ENCODE measurements at places on chromosomes 2 and 18.

GRCh38 chr2:191483117-191483516 is 194.8 kb upstream of the NABP1 start:
- no peak for DNase-seq

GRCh38 chr2:164430166-164430783 is 191.0 kb downstream of the GRB14 start:
- no peak for DNase-seq

- DNase-seq: no peak
These were observed 463 bp upstream of the ALPP start for GRCh38 chr2:232377841-232378734.

DNA sequence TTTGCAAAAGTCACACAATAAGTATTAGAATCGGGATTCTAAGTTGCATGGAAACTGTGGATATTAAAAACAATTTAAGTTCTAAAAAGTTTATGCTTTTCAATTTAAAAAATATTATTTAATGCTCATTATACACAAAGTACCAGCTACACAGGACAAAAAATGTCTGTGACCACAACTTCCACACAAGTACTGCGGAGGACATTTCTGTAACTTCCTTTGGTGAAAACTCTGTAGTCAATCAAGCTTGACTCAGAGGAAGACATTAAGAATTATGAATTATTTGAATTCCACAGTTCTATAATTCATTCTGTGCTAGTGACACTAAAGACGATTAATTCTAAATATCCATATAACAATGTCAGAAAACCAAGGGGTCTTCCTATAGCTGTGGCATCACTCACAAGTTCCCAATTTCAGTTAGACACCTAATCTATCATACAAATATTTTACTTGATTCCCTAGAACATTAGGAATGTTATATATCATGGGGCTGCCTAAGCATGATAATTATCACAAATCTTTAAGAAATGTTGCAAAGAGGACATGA is 120.5 kb downstream of the AFF3 start:
- no peak for DNase-seq

GRCh38 chr2:137178951-137179377 is 413.6 kb downstream of the THSD7B start:
- DNase-seq: no peak

DNA sequence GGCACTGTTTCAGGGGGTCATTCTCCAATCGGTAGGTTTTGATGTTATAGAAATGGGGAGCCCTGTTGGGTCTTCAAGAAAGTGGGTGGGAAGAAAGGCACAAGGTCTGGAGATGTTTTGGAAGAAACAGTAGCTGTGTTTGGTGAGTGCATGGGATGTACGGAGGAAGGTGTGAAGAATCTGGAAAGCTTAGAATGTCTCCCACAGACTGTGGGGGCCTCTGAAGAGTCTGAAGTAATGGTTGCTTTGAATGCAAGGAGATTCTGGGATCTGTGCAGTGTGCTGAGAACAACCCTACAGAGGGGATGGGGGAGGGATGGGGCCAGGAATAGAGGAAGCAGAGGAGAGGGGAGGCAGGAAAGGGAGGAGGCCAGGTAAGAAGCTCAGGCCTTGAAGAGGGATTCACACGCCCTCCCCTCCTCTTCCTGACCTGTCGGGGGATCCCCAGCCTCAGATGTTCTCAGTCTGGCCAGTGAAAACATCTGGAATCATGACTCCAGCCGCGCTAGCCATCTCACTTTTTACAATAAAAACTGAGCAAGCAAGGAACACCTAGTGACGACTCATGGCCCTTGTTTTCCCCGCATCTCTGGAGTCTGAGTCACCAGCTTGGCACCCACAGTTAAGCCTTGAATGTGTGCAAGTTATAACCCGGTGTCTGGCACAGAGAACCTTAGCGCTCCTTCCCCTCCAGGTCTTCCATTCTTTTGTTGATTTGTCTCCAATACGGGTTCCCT is 74.2 kb downstream of the SH3BP4 start:
- DNase-seq: no peak

DNA sequence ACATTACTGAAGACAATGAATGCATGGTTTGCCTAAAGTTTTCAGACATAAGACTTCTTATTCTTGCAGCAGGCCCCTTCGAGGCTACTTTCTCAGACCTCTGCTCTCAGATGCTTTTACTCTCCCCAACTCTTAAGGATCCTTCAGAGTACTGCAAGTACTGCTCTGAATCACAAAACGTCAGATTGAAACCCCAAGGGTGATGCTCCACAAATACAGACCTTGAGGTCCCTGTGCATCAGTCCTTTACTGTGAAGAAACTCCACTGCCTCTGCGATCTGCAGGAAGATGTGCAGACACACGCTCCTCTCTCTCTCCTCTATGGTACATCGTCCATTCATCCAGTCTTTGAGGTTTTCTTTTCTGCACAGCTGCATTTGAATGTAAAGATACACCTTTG is 52.8 kb downstream of the EIF2AK3 start:
- DNase-seq: no peak

DNA sequence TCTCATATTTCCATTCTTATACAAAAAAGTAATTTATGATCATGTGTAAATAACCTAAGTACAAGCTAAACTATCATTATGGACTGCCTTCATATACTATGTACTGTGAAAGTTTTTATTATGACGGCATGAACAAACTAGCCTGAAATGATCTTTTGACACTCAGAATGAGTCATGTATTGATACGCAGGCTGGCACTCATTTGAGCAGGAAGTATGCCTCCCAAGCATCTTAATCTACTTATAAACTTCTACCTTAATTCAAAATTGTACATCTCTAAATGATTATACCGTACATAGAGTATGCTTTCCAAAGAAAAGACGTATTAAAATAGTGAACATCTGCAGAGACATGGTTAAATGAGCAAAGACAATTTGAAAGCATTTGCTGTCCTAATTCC is 207.1 kb upstream of the SPOPL start:
- DNase-seq: no peak

DNA sequence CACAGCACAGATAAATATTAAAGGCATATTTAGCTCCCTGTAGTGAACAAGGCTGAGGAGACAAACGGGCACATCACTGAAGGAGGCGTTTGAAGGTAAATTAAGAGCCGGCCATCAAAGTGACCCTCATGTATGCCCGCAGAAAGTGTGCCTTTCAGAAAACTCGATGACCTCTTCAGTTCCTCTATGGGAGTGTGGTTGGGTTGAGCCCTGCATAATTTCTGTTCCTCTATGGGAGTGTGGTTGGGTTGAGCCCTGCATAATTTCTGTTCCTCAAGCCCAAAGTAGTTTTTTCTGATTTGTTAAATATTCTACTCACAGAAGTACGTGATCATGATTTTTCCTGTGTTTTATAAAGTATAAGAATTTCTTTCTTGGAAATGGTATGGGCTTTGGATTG is 568.5 kb downstream of the TSN start:
- no peak for DNase-seq

DNA sequence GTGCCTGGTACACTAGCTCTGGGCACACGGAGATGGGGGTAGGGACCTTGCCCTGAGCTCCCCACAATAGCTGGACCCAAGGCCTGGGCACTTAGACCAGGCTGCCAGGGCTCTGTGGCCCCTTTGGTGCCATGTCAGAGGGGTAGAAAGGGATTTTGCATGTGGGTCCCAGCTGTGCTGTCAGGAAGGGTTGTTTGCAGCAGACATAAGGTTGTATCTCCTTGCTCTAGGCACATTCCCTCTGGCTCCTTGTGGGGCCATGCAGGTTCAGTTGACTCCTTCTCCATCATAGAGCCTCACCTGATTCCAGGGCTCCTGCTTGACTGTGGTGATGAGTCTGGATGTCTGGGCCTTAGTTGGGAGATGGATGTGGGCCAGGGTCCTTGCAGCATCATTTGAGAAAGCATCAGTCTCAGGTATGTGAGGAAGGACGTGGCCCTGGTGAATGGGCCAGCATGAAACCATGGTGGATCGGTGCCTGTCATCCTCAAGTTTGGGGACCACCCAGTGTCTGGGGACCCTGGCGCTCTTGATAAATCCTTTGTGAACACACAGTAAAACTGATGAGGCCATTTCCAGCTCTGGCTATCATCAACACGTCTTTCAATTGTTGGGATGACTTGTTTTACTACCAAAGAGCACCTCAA is 461.9 kb upstream of the HS6ST1 start:
- DNase-seq: no peak

DNA sequence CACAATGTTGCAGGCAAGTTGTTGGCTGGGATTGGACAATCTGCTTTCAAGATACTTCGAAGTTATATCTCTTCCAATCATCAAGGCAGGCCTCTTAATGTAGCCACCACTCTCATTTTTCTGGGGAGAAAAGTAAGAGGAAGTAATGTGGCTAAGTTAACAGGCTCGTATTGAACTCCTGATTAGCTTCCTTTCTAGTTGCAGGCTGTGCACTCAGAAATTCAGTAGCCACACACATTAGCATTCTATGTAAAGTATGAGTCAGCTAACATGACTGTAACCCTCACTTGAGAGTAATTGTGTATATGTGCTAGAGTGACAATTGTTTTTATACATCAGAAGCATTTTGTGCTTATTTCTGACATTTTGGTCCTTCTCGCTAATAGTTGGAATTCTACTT is 3.3 kb downstream of the TWSG1 start:
- peak; percentile 12 for DNase-seq

GRCh38 chr18:32542221-32542798 is 71.6 kb upstream of the GAREM1 start:
- no peak for DNase-seq

DNA sequence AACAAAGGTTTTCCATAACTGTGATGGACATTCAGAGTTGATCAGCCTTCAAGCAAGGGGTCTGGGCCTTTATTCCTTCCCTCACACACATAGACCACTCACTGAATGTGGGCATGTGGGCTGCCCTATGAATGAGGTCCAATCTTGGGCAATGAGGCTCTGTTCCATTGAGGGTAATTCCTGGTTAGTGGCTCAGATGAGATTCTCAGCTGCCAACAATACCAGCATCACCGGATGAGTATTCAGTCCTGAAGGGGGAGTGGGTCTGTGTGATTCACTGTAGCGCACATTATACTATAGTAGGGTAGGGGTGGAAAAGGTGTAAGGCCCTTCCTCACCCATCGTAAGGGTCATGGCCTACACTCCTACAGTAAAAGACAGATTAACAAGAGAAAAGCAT is 9.9 kb upstream of the PARD3B start:
- DNase-seq: no peak

- no peak for DNase-seq
These were observed 158.5 kb downstream of the LAMA1 start for GRCh38 chr18:6959110-6959509.

GRCh38 chr2:239159476-239159911 is 241.3 kb downstream of the HDAC4 start:
- no peak for DNase-seq

DNA sequence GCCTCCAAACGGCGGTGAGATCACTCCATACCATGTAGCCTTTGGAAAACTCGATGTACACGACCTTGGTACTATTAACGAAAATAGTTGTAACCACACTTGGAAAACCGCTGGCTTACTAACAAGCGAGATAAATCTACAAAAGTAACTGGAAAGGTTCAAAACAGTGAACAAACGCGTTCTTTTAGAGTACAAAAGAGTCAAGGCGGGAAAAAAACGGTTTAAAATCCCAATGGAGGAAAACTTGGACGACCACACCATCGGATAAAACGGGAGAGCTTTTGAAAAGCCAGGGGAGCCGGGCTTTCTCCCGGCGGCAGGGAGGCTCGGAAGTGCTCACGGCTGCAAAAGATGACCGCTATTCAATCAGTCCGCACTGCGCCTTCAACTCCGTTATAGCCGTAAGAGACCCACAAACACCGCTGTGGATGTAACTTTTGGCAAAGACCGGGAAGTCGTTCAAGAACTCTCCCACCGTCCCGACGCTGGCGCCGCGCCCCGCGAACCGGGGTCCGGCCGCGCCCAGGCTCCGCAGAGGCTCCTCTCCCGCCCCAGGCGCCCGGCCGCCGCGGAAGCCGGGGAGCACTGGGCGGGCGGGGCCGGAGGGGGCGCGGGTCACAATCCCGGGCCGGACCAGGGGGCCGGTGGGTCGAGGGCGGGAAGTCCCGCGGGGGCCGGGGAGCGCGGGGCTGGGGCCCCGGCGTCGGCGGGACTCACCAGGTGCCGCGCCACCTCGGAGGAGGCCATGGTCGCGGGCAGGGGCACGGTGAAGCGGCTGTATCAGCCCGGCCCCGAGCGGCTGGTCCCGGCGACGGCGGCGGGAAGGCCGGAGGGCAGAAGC is 465 bp downstream of the SEPTIN10 start:
- DNase-seq: no peak

GRCh38 chr2:11175293-11175795 is 20.1 kb downstream of the SLC66A3 start:
- DNase-seq: no peak

DNA sequence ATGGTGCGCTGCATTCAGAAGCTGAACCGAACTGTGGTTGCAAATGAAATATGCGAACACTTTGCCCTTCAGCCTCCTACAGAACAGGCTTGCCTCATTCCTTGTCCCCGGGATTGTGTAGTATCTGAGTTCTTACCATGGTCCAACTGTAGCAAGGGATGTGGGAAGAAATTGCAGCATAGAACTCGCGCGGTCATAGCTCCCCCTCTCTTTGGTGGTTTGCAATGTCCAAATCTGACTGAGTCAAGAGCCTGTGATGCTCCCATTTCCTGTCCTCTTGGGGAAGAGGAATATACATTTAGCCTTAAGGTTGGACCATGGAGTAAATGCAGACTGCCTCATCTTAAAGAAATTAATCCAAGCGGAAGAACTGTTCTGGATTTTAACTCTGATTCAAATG is 291.4 kb downstream of the THSD7B start:
- no peak for DNase-seq

- no peak for DNase-seq
These were observed 48.2 kb downstream of the KCMF1 start for GRCh38 chr2:85019121-85019520.

DNA sequence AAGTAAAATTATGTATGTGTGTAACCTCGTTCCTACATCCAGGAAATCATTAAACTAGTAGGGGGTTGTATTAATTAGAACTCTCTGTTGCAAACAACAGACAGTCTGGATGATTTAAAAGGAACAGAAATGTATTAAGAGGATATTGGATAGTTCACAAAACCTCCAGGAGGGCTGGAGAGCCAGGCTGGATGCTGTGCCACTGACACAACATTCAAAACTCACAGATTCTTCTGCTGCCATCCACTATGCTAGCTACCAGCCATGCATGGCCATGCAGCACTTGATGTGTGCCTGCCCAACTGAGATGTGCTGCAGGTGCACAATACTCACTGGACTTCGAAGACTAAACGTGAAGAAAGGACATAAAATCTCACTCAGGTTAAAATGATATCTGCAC is 48.2 kb upstream of the SH3RF3 start:
- DNase-seq: no peak

GRCh38 chr18:7696780-7697179 is 129.7 kb downstream of the PTPRM start:
- no peak for DNase-seq

DNA sequence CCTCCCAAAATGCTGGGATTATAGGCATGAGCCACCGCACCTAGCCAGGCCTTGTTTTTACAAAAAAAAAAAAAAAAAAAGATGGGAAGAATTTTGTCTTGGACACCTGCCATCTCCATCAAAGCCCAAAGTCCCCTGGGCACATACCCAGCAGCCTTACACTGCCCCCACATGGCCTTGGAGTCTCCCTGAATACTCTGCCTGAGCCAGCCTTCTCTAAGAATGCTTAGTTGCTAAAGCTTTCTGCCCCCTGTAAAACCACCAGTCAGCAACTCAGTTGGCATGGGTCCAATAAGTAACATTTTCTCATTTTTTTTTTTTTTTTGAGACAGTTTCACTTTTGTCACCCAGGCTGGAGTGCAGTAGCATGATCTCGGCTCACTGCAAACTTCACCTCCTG is 40.6 kb downstream of the SPC25 start:
- DNase-seq: no peak

All from CD4-positive, alpha-beta T cell treated with Interleukin-15 for 4 hours (primary cell).